ENCODE measurements at places on chromosomes 1 and 21.

- DNase-seq: no peak
These were observed 111.5 kb downstream of the SEC16B start for GRCh38 chr1:177858332-177858821.

DNA sequence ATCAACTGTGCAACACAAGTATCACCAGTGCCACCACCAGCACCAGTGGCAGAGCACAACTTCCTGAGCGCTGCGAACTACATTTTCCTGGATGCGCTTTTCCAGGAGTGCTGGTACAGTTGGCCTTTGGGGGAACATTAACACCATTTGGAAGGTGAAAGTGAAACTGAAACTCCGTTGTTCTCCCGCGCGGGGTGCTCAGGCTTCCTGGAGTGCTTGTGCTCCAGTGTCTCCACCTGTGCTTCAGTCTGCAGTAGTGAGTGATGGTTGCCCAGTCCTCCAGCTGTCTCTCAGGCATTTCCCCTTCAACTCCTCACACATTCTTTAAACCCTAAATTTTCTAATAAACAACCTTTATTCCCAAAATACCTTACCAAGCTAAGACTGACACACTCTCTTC is 187.8 kb downstream of the LRRIQ3 start:
- DNase-seq: no peak

DNA sequence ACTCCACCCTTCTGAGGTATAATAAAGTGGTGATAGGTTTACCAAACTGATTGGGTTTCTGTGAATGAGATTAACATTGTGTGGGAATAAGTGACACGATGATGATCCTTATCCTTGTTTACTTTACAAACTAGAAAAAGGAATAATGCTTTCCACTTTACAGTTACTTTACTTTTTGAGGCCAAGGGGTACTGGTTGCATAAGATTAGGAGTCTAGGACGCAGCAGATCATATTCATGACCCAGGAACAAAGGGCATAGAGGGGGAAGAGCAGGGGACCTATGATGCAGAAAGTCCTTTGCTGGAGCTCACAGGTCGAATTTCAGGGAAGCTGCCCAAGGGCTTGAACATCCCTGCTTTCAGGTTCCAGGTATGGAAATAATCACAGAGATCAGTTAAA is 20.4 kb downstream of the FGGY start:
- no peak for DNase-seq

- no peak for DNase-seq
These were observed 28.6 kb upstream of the PIGC start for GRCh38 chr1:172472495-172472894.

GRCh38 chr1:38014724-38015424 is 2.3 kb downstream of the UTP11 start:
- no peak for DNase-seq
